ENCODE measurements at places on chromosomes 6 and 20. TPM values are rescaled to one million over a fixed set of nuclear protein-coding genes. Genes with fewer than 3 reads are reported as not detected.

Gene FAXC
- total RNA-seq, result 2.4 TPM

Gene CRISP3
- 0.88 TPM for total RNA-seq

Gene FITM2
- total RNA-seq, result 9.8 TPM

Gene DZANK1
- 5.4 TPM for total RNA-seq

Gene PCMTD2
- 96.7 TPM for total RNA-seq

Gene ACSS1
- total RNA-seq, result 33.9 TPM

Gene HTR1B
- 0.35 TPM for total RNA-seq

Gene CFAP206
- 4.0 TPM for total RNA-seq

Gene TRIM31
- total RNA-seq, result not detected

Gene CAP2
- total RNA-seq, result 11.9 TPM

Gene SLC26A8
- 0.29 TPM for total RNA-seq

Gene GTSF1L
- not detected for total RNA-seq

Gene TUBB2A
- 81.5 TPM for total RNA-seq

Gene CDH4
- 4.8 TPM for total RNA-seq

Gene TRIM15
- 0.47 TPM for total RNA-seq

Gene GHRH
- not detected for total RNA-seq

Gene SSTR4
- 0.18 TPM for total RNA-seq

Gene BNIP5
- 0.58 TPM for total RNA-seq

Gene SAMD10
- 6.5 TPM for total RNA-seq

Gene BTN2A1
- 22.5 TPM for total RNA-seq

Gene C20orf204
- total RNA-seq, result 3.6 TPM

Gene ERVFRD-1
- total RNA-seq, result not detected

Gene TNFRSF21
- 25.0 TPM for total RNA-seq

Gene ARMH2
- total RNA-seq, result not detected

Gene ECT2L
- total RNA-seq, result 0.06 TPM

Gene RPRD1B
- total RNA-seq, result 43.7 TPM

Gene B3GALT4
- total RNA-seq, result 7.9 TPM

Gene HIVEP1
- total RNA-seq, result 29.1 TPM

Gene ZNF341
- 3.1 TPM for total RNA-seq

Gene ATP6V1G2
- 2.2 TPM for total RNA-seq

Gene SPEF1
- 1.9 TPM for total RNA-seq

Gene MOG
- total RNA-seq, result not detected

All from metanephros (tissue), 2 donors.